ENCODE measurements at places on chromosomes 13 and 19.

DNA sequence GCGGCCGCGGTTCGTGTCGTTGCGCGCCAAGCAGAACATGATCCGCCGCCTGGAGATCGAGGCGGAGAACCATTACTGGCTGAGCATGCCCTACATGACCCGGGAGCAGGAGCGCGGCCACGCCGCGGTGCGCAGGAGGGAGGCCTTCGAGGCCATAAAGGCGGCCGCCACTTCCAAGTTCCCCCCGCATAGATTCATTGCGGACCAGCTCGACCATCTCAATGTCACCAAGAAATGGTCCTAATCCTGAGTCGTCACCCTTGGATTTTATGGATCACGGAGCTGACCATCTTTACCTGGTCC is 475 bp downstream of the MRPL57 start:
- no peak for DNase-seq

GRCh38 chr19:3821156-3821555 is 35.0 kb upstream of the MATK start:
- no peak for DNase-seq

- DNase-seq = no peak
These were observed 48.2 kb downstream of the DPY19L3 start for GRCh38 chr19:32453736-32454135.

DNA sequence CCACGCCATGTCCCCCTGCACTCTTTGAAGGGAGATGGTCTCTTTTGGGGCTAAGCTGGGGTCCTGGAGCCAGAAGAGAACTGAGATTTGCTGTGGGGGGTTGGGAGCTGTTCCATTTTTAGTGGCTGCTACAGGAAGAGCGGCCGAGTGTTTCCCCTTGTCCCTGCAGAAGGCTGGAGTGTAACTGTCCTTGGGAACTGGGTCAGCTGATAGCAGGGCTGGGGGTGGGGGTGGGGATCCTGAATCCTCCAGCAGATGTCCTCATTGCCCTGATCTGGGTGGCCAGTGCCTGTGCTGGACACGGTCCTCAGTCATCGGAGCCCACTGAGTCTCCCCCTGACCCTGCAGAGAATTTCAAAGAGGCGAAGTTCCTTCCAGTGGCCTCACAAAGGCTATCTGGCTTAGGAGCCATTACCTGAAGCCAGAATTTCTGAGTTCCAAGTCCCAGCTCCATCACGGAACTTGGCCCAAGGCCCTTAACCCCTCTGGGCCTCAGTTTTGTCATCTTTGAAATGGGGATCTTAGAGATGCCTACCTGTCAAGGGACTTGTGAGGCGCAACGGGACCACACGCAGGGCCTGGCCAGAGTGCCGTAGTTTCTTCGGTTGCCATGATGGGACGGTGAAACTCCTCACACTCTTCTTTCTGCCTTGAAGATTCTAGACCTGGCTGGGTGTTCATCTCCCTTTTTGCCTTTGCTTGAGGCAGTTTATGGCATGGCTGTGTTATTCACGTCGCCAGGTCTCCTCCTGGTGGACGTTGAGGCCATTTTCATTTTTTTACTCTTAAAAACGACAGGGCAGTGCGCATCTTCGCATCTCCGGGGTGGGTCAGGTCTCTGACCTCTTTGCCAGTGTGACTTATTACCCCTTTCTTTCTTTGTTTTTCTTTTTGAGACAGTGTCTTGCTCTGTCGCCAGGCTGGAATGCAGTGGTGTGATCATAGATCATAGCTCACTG is 51.9 kb downstream of the DNM2 start:
- DNase-seq = no peak

- no peak for DNase-seq
These were observed 22.1 kb downstream of the MYO9B start for GRCh38 chr19:17097593-17098126.

DNA sequence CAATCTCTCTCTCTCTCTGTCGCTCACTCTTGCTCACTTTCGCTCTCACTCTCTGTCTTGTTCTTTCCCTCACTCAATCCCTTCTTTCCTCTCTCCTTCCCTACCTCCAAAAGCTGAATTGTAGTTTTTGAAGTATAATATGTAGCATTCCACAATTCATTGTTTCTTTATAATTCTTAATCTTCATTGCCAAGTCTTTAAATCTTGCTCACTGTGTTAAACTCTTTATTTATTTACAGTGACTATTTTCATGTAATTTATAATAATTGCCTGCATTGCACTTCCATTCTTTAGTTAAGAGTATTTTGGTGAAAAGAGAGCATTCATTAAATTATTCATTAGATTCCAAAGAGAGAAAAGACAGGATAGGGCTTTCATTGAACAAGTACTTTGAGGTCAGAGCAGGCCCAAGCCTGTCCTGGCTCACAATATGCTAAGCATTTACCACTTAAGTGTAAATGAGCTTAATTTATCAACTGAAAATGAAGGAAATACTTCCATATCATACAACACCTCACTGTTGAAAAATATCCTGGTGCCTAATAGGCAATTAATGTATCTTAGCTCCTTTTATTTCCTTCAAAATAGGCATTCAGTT is 257.4 kb upstream of the SLITRK1 start:
- no peak for DNase-seq

- DNase-seq = no peak
These were observed 93.8 kb upstream of the DOCK9 start for GRCh38 chr13:99071666-99072065.

DNA sequence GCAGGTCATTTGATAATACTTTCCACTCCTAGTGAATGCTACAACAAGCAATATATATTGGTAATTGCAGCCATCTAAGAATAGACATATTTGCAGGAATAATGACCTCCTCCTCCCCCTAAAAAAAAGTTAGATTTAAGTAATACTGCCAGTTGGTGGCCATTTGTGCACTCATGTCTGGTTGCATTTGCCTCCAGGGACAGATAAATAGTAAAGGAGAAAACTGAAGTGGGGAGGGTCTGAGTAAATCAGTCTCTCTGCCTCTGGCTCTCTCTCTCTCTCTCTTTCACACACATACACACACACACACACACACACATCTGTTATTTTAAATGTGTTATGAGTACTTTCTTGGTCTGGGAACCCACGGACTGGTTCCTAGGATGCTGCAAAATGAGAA is 125.5 kb upstream of the UQCRFS1 start:
- DNase-seq = no peak

DNA sequence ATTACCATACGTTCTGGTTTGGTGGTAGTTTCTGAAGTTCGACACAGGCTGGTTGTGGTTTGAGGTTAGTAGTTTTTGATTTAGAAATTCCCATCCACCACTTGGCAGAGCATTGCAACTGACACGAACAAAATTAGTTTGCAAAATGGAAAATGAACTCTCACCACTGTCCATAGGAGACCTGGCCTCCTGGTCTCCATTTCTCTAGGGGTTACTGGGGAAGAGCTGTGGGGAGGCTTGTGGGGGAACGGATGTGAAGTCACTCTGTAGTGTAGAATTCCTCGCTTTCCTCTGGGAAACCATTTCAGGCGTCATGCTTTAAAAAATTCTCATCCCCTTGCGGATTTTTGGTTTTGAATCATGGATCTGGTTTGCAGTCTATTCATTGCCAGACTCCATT is 321.5 kb upstream of the MAB21L1 start:
- no peak for DNase-seq

GRCh38 chr13:46552303-46552682 is 677 bp upstream of the LRCH1 start:
- DNase-seq = no peak

- no peak for DNase-seq
These were observed 17.4 kb downstream of the NALCN start for GRCh38 chr13:101398920-101399319.

DNA sequence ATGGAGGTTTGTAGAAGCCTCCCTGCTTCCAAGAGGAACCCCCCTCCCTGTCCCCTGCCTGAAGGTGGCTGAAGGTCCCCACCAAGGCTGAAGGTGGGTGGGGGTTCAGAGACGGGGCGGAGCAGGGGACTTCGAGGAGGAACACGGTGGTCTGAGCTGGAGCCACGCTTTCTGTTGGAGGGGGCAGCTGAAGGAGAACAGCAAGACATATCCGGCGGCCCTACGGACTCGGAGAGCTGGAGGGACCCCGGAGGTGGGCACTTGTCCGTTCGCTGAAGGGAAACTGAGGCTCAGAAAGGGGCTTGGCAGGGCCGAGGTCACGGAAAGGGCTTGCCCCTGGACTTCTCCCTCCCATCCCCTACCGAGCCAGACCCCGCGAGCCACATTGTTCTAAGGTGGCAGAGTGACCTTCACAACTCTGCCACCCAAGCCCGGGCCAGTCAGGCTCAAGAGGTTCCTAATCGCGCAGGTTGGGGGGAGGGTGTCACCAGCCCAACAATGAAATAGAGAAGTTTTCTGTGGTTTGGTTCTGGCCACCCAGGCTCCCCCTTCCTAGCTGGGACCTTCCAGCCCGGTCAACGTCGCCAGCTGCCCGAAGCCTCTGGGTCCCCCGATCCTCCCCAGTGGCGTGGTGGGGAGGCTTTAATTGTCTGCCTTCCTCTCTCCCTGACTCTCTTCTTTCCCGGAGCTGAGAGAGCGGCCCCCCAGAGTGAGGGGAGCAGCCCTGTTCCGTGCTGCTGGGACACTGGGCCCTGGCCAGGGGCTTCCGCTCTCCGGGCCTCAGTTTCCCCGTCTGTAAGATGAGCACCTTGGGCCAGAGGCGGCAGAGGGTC is 15.5 kb upstream of the KCNN1 start:
- DNase-seq = no peak

- DNase-seq = peak; percentile 51
These were observed 492 bp downstream of the TMEM147 start for GRCh38 chr19:35545855-35546381.

DNA sequence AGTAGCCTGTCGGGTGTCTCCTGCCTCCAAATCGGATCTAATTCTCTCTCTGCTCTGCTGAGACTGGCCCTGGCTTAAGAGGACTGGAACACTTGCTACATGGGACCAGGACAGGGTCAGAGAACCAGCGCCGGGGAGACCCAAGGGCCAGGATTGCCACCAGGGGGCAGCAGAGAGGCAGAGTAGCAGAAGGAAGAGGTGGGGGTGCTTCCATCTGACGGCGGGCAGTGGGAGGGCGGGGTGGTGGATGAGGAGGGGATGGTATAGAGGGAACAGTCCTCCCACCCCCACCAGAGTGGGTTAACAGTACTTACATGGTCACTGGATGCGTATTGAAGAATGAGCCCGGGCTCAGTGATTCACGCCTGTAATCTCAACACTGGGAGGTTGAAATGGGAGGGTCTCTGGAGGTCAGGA is 11.9 kb downstream of the SELENOW start:
- DNase-seq = peak; percentile 58

GRCh38 chr19:30159636-30160035 is 212.5 kb upstream of the ZNF536 start:
- no peak for DNase-seq

DNA sequence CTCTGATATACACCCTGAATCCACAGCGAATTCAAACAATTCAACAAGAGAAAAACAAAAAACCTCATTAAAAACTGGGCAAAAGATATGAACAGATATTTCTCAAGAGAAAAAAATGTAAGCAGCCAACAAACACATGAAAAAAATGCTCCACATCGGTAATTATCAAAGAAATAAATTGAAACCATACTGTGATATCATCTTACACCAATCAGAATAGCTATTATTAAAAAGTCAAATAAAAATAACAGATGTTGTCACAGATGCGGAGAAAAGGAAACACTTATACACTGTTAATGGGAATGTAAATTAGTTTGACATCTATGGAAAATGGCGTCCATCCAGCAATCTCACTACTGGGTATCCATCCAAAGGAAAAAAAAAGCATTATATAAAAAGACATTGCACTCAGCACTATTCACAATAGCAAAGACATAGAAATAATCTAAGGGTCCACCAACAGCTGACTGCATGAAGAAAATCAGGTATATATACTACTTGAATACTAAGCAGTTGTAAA is 1495.0 kb upstream of the PCDH20 start:
- no peak for DNase-seq

DNA sequence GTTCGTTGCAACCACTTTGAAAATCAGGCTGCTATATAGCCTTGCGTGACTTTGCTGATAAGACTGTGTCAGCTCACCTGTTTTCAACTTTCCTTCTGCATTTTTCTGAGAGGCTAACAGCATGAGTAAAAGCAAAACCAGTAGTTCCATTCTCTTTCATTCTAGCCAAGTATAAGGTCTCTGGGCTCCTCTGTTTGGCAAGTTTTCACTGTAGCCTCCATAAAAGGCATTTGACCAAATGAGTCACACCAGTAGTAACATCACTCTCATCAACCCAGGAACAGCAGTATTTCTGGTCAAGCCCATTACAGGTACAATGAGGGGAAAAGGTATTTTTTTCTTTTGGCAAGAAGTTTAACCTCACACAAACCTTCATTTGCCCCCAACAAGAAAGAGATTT is 1149.8 kb upstream of the MIR17HG start:
- no peak for DNase-seq

DNA sequence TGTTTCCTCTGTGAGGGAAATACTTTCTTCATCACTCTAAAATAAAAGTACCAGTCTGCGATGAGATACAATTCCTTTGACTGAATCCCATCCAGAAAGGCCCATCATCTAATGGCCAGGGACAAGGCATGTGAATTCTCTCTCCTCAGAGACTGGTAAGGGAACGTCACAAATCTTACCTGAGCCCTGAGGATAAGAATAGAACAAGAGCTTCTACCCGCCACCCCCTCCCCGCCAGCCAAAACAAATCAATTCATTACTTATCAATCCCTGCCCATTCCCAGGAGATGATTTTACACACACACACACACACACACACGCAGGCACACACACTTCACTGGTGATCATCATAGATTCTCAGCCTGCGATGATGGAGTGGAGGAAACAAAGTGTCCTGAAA is 198.7 kb downstream of the DNAJC15 start:
- no peak for DNase-seq

GRCh38 chr19:1746401-1747284 is 6.7 kb upstream of the ONECUT3 start:
- no peak for DNase-seq

DNA sequence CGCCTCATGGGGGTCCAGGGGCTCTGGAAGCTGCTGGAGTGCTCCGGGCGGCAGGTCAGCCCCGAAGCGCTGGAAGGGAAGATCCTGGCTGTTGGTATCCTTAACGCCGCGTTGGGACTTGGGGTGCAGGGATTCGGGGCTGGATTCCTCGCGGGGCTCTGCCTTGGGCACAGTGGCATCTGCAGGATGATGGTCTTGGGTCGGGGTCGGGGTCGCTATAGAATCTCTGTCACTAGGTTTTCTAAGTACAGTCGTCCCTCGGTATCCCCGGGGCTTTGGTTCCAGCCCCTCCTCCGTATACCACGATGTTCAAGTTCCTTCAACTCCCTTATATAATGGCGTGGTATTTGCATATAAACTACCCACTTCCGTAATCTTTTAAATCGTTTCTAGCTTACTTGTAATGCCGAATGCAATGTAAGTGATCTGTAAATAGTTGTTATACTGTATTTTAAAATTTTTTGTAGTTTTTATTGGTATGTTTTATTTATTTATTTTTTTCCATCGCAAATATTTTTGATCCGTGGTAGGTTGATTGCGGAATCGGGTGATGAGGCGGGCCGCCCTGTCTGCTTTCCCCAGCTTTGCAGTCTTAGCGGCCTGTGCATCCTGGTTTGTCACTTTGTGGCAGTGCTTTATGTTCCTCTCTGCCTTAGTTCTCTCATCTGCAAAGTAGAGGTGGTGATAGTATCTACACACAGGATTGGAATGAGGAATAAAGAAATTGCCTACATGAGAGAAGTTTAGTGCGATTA is 606 bp downstream of the ERCC5 start:
- DNase-seq = no peak

All from stimulated activated CD8-positive, alpha-beta memory T cell treated with anti-CD3 and anti-CD28 coated beads, Interleukin-12 subunit alpha, Interleukin-12 subunit beta, amount 100 ng/mL, for 4 hours (primary cell).